ENCODE measurements at places on chromosomes 2 and 18.

DNA sequence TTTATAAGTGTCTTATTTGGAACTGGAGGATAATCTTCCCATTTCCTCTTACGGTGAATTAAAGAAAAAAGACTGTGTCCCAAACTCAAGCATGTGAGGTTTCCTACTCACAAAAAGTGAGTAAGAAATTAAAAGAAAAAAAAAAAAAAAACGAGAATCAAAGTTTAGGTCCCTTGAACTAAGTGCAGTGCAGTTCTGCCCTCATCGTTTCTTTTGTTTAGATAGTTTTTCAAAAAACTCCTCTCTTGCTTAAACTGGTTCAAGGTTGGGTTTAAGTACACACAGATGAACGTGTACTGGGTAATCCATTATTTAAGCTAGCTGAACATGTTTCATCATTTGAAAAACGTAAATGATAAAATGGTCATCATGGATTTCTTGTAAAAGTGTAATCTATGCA is 235.9 kb upstream of the KCNJ3 start:
- no peak for DNase-seq

GRCh38 chr2:104249629-104250028 is 604.3 kb upstream of the POU3F3 start:
- no peak for DNase-seq

GRCh38 chr18:50853863-50854271 is 25.1 kb upstream of the ME2 start:
- DNase-seq = no peak

- no peak for DNase-seq
Measured at GRCh38 chr2:126963390-126963789, 64.7 kb downstream of the TEX51 start.

DNA sequence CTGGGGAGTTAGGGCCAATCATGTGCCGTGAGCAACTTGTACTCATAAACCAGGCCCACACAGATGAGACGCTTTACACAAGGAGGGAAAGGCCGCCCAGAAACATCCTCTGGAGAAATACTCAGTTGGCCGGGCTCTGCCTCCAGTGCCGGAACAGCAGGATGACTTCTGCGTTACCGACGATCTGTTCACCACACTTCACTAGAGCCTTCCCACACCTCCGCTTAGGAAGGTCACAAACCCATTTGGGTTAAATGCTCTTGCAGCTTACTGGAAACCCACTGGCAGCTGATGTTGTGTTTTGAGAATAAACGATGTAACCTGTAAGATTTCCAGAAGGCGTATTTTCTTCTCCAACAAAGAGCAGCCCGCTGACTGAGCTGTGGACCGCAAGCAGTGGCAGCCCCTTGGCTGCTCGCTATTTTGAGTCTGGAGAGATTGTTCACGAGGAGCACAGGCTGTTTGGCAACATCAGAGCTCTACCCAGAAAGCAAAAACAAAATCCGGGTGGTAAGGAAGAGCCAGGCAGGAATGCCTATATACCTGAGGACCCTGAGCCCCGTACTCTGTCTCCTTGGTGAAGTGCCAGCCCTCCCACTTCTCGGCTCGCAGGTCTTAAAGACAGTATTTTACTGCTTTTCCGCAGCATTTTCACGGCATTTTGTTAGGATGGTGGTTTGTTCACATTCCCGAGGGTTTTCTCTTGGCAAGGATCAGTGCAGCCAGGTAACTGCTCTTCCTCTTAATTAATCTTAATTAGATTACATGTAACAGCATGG is 44.0 kb downstream of the COLEC12 start:
- DNase-seq = no peak

DNA sequence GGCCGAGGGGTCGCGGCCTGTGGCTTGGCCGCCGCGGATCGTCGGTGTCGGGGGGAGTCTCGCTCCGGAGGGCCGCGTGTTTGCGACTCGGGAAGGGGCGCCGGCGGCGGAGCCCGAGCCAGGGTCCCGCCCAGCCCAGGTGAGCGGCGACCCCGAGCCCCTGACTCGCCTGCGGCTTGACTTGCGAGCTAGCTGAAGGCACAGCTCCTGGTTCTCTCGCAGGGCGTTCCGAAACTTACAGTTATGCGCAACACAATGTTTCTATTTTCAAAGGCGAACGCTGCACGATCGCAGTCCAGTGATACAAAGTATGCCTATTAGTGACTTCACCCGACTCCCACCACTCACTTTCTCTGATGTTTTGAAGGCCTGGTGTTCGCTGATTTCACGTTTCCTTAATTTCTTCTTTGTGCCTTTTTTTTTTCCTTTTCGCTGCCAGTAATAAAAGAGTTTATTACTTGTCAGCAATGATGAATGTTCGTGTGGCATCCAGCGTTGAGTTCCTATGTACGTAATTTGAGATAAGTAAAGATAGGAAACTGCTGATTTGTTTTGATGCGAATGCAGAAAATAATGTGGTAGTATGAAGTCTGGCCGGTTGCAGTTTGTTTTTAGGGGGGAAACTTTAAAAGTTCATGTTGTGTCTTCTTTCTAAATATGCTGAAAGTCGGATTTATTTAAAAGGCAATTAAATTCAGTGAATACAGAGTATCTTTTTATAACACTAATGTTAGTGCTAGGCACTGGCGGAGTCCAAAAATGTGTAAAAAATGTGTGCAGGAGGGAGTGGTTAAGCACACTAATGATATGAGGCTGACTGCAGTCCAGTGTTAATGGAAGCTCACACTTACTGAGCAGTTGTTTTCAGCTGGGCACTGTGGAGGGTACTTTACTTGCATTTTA is 706 bp downstream of the UBXN2A start:
- DNase-seq = no peak

DNA sequence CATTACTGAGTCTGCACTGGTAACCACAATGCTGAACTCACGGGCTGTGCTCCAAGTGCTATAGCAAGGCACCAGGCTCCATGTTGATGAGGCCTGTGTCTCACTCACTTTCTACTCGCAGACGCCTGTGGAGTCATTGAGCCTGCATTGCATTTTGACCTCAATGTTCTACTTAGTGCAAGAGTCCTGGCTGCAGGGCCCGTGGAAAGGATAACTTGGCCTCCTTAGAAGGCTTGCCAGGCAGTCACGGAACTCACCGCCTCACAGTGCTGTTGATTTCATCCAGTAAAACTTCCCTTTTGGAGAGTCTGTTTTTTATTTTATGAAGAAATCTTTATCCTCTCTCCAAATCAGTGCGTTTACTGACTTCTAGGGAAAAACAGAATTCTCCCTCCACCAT is 290.4 kb downstream of the RNF144A start:
- no peak for DNase-seq

DNA sequence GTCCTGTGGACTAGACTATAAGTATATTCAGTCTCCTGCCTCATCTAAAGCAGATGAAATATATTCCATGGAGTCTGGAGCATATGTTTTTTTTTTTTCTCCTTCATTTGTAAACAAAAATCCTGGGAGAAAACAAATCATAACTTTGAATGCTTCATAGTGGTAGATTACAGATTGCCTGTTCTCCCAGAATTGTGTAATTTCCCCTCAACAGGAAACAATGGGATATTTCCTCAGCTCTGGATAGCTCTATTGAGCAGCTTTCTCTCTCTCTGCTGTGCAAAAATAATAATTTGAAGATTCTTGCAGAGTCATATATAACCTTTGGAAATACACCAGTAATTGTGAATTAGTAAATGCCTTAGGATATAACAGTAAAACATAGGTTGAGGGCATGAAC is 1406.6 kb upstream of the ACVR2A start:
- no peak for DNase-seq

DNA sequence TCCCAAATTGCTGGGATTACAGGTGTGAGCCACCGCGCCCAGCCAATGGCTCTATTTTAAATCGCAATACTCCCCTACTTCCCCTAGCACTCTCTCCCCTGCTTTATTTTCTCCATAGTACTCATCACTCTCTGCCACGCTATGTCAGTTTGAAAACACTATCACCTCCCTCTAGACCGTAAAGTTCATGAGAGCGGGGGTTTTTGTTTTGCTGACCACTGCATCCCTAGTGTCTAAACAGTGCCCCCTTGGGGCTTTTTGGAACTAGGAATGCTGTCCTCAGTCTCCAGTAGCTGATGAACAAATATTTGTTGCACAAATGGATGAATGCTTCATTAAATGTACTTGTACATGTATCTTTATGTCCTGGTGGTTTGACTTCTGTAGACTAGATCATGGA is 44.1 kb downstream of the ATOH8 start:
- no peak for DNase-seq

DNA sequence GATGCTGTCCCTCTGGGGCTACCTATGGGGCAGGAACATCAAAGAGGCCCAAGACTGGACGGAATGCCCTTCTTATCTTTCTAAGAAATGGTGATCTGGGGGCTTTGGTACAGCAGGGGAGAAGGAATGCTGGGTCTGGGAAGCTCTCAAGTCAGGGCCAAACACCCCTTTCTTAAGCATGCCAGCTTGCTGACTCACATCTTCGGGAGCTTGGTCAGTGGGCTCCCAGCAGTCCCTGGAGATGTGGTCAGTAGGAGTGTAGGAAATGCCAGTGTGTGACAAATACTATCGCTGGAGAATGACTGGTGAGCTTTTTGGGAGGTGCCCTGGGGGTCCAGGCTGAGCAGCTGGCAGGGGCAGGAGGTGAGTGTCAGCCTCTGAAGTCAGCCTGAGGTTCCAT is 105.0 kb upstream of the CDC42EP3 start:
- no peak for DNase-seq

GRCh38 chr2:96934831-96935540 is 51.4 kb downstream of the FAM178B start:
- DNase-seq = no peak

GRCh38 chr2:170576296-170576695 is 138.8 kb upstream of the SP5 start:
- no peak for DNase-seq

GRCh38 chr2:127508023-127508630 is 18.2 kb downstream of the IWS1 start:
- DNase-seq = no peak

GRCh38 chr18:42743373-42744138 is 371.9 kb downstream of the RIT2 start:
- DNase-seq = no peak

- DNase-seq = no peak
Measured at GRCh38 chr18:79772865-79773696, 24.7 kb upstream of the KCNG2 start.

GRCh38 chr18:73286584-73286983 is 418.8 kb upstream of the NETO1 start:
- DNase-seq = no peak

DNA sequence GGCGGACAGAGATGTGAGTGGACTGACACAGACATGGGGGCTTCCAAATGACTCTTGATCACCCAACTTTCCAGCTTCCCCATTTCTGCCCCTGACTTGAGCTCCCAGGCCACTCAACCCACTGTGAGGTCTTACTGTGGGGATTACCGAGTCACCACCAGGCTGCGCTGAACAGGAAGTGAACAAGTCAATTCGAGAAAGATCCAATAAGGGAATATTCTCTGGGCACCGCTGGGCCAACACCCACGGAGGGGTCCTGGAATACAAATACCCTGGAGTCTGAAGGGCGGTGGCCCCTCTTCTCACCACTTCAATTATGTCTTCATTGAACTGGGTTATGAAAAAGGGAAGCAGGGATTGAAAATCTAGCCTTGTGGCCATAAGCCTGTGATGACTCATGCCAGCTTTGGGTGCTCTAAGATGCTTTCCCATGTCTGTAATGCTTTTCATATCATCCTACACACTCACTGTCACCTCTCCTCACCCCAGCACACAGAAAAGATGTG is 37.7 kb downstream of the BCL11A start:
- DNase-seq = no peak

DNA sequence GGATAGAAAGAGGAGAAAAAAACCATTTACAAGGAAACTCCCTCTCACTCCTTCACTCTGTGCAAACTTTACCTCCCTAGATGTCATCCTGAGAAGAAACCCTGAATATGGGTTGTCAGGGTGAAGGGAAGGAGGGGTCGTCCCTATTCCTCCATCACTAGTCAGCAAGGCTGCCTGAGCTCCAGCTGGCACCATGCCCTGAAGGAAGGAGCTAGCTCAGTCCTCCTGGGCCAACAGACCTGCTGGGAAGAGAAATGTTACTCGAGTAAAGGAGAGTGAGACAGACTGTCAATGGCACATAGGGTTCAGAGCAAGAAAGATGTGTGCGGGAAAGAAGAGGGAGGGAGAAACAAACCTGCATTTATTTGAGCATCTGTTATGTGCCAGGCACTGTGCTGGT is 18.3 kb upstream of the EPAS1 start:
- no peak for DNase-seq

GRCh38 chr18:45962461-45962860 is 4.7 kb downstream of the EPG5 start:
- DNase-seq = peak; percentile 13

DNA sequence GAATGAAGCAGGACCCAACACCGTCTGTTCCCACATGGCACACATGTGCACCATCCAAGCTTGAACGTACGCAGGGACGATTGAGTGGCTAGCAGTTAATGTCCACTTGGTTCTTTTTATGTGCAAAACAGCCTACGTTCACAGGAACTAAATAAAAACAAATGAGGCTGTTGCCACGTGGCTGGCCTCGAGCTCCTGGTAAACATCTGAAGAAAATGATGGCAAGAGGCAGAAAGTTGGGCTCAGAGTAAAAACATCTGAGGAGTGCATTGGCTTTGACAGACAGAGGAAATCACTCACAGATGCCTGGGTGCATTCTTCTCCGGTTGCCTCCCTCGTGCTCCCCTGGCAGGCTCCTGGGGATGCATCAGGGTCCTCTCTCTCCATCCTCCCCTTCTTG is 177.9 kb downstream of the NRP2 start:
- no peak for DNase-seq

GRCh38 chr2:43228321-43228751 is 1.9 kb upstream of the ZFP36L2 start:
- DNase-seq = no peak

DNA sequence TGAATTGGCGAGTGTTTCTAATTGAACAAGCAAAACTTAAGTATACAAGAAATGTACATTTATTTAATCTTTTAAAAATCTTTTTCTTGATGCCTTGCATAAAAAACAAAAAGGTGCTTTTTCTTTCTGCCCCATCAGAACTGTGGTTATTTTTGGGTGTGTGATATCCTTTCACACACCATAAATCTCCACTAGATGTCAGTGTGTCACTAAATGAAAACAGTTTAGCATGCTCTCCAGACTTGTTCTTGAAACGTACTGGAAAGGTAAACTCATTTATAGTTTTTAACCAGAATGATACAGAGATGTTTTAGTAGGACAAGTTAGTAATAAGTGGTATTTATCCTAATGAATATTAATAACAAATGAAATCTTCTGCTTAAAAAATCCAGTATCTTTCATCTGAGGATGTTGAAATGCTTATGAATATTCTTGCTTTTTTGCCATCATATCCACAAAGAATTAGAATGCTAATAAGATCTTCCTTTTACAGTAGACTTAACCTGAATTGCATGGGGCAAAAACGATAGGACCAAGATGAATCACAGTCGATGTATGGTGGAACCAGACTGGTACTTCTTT is 96.8 kb downstream of the UBE2E3 start:
- no peak for DNase-seq
